ENCODE measurements at places on chromosomes 1 and 21.

DNA sequence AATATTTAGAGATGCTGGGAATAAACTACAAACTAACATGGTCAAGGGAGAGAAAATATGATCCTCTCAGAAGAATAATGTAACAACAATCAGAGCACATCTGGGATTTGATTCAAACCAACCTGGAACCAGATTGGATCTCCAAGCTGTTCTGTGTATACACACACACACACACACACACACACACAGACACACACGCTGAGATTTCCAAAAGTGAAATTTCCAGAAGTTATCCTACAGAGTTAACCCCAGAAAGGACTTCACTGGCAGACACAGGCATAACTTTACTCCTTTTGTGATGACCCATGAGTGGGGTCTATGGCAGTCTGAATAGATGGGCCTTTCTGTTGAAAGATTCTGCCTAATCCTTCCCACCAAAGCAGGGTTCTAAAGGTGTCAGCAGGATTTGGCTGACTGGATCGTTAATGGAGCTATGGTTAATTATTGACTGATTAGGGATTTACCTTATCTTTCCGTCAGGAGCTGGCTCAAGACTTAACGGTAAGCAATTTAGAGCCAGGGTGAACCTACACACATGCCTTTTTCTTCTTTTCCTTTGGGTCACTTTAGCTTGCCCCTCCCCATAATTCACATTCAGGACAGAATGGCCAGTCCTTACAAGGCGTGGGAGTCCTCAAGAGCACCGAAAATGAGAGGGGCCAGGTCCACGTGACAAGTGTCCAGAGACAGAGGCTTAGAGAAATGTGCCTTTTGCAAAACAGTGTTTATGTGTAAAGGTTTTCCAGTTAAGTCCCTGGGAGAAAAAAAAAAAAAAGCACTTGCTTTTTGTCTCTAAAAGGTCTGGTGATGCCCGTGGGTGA lies 10.9 kb upstream of the PROX1 start:
- DNase-seq = no peak

GRCh38 chr1:212293579-212293978 lies 8.4 kb downstream of the PPP2R5A start:
- DNase-seq = no peak

DNA sequence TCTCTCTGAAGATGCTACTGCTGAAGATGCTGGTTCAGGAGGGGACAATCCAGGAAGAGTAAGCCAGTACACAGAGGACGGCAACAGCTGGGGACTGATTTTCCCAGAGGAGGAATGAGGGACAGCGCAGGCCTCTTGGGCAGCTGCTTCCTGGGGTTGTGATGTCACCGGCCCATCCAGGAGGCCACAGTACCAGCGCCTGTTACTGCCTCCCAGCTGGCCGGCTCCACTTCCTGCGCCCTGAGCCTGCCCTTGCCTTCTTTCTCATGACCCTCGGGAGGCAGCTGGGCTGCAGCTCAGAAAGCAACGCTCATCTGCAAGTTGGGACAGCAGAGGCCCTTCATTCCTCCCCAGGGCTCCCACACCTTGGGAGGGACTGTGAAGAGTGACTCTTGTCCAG lies 21.9 kb upstream of the ID3 start:
- no peak for DNase-seq

DNA sequence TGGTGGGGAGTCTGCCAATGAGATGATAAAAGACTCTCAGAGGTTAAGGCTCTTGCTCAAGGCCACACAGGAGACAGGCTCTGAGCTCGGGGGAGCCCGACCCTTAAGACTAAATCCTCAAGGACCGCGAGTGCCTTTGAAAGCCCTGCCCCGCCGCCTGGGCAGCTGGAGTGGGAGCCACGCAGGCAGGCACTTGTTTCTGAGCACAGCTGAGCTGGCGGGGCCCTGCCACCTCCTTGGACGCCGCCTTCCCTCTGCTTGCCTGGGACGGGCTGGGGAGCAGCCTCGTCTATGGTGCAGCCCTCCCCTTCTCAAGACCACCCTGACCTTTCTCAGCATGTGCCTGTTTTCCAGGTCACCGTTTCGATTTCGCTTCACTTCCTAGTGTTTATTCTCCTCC lies 169.3 kb downstream of the CAMTA1 start:
- no peak for DNase-seq

DNA sequence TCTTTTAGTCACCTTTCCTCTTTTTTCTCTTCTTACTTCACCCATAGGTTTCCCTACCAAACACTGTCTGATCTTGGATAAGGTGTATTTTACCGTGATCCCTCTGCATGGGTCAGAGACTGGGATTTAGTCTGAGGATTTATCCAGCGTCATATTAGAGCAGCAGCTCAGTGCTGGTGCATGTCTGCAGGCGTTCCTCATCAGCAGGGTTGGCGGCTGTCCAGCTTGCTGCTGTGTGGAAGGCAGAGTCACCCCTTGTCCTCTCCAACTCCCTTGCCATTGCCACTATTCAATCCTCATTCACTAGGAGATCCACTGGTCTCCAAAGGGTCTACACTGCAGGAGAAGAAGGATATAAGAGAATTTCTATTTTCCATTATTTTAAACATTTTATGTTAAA lies 7.3 kb upstream of the FAM78B start:
- DNase-seq = no peak

DNA sequence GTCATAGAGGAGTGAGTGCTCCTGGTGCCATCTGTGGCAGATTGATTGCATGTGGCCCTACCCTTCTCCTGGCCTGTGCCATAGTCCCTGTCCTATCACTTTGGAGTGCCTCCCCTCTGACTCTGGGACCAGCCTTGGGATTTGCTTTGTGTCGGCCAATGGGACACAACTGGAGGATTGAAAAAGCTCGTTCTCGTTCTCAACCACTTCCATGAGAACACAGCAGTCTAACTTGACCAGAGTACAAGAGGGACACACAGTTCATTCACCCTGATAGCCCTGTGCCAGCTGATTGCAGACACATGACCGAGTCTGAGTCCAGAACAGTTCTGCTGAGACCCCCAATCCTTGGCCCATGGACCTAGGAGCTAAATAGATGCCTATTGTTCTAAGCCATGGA lies 47.8 kb downstream of the C1orf198 start:
- DNase-seq = no peak

Data from stimulated activated CD8-positive, alpha-beta memory T cell treated with anti-CD3 and anti-CD28 coated beads, Interleukin-12 subunit alpha, Interleukin-12 subunit beta, amount 100 ng/mL, for 4 hours (primary cell).